ENCODE measurements at places on chromosomes 2 and 18. TPM values are rescaled to one million over a fixed set of nuclear protein-coding genes. Genes with fewer than 3 reads are reported as not detected.

DNA sequence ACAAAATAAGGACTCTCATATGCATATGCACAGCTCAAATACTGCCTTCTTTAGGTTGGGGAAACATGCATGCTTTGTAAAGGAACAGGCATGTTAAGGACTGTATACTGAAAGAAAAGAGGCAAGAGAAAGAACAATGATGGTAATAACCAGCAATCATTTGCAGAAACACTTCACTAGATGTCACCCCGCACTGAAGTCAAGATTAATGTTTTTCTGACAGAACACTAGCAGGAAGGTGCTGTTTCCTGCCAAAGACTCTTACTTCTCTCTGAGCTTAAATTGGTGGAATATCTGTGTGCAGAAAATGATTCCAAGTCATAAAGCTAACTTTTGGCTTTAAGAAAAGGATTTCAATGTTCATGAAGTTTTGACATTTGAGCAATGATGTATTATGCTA is 19.3 kb upstream of the CSRNP3 start:
- DNase-seq, result no peak

FEV gene
- not detected for total RNA-seq

- no peak for DNase-seq
Observed at GRCh38 chr2:15729709-15730544, 138.3 kb downstream of the DDX1 start.

DNA sequence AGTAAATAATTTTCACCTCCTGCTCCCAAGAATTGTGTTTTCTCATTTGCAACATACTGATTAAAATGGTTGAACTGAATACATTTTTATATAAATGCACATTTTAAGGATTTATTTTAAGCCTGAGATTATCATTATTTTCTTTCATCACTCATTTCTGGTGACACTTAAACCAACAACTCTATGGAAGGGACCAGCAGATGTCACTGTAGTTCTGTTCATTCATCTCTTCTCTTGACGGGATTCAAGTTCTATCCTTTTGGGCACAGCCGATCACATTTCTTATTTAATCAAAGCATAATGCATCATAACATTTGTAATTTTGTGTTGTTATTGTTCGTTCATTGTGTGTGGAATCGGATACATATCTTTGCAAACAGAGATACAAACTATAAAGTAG is 417.9 kb downstream of the HRH4 start:
- DNase-seq, result no peak

- DNase-seq, result no peak
Observed at GRCh38 chr2:206176901-206177300, 17.2 kb downstream of the EEF1B2 start.

ABCG8 gene
- total RNA-seq, result not detected

GRCh38 chr2:41180387-41180786 is 728.5 kb upstream of the SLC8A1 start:
- DNase-seq, result no peak

GRCh38 chr2:224909885-224910573 is 132.2 kb downstream of the DOCK10 start:
- no peak for DNase-seq

PJVK gene
- total RNA-seq, result 1.5 TPM

GRCh38 chr2:206354129-206354528 is 79.7 kb downstream of the ZDBF2 start:
- no peak for DNase-seq

ADGRF3 gene
- 7.4 TPM for total RNA-seq

DNA sequence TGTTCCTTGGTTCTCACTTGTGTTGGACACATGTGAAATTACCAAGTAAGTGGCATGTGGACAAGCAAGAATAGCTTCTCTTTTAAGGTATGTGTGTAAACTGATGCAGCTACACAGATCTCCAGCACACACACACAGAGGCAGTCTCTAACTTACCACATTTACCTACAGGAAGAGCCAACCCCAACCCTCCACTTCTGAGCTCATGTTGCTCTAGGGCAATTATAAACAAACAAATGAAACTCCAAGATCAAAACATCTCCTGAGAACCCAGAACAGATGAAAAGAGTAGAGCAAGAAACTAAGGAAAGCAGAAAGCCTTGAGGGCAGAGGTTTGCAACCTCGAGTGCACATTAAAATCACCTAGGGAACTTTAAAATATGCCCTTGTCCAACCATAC is 16.0 kb upstream of the TMEM37 start:
- no peak for DNase-seq

GRCh38 chr2:71721669-71722068 is 268.3 kb downstream of the DYSF start:
- no peak for DNase-seq

ORMDL1 gene
- 81.1 TPM for total RNA-seq

DNA sequence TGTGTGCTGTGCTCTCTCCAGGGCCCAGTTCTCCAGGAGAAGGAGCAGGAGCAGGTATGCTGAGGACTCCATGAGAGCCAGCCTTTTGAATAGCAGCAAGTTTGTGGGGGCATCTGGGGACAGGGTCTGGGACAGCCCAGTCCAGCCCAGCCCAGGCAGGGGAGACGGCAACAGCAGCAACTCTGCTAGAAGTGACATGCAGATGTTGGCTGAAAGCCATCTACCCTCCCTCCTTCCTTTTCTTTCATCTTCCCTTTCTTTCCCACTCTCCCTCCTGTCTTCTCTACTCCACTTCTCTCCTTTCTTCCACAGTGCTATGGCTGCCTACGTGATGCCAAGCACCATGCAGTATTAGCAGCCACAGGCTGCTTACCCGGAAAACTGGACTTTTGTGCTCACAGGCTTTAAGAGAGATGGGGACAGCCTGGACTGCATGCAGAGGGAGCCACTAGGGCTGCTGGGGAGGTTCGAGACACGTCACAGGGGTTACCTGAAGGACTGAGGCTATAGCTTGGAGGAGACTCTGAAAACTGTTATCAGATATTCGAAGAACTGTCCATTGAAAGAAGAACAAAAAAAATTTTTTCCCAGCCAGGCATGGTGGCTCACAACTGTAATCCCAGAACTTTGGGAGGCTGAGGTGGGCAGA is 23.8 kb upstream of the YWHAQ start:
- no peak for DNase-seq

DNA sequence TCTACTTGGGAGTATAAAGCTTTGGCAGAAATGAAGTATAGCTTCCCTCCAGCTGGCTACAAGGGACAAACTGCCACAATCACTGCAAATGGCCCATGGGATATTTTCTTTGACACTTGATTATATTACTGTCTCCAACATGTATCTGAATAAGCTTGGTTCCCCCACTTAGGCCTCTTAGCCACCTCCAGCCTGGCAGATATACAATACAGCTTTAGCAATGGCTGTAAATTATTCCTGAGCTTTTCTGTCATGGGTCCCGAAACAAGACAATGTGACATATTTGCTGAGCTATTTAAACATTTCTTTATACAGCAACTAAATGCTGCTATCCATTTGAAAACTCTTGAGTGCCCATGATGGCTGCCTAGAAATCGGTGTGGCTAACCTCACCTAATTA is 406.2 kb downstream of the SUCLG1 start:
- DNase-seq, result no peak

GRCh38 chr2:17995593-17995992 is 117.1 kb downstream of the KCNS3 start:
- DNase-seq, result no peak

DNA sequence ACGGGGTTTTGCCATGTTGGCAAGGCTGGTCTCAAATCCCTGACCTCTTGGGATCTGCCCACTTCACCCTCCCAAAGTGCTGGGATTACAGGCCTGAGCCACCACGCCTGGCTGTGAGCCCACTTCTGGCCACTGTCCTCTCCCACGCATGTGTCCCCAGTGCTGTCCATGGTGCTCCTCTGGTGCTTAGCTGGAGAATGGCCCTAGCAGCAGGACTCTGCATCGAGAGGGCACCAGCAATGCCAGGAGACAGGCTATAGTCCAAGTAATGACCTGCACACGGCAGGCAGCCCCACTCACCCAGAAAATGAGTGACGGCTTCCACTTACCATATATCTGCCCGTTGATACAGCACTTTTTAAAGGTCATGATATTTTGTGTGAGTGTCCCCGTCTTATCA is 66.3 kb upstream of the NARS1 start:
- no peak for DNase-seq

DNA sequence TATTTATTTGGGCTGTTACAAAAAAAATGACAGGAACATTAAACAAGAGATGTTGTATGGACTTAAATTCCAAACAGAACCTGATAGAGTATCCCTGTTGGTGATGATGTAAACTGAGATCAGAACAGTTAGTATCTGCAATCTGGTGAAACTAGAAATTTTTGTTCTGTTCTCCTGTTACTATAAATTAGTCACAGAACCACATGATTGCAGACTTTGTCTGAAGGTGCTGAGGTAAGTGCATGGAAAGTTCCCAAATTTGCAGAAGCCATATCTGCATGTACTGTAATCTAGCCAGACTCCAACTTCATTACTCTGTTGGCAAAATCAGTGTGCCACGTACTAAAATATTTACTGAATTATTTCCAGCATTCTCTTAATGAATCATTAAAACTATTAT is 516.3 kb upstream of the FSIP2 start:
- DNase-seq, result no peak

GRCh38 chr2:69517410-69517809 is 80.2 kb upstream of the NFU1 start:
- DNase-seq, result no peak

DNA sequence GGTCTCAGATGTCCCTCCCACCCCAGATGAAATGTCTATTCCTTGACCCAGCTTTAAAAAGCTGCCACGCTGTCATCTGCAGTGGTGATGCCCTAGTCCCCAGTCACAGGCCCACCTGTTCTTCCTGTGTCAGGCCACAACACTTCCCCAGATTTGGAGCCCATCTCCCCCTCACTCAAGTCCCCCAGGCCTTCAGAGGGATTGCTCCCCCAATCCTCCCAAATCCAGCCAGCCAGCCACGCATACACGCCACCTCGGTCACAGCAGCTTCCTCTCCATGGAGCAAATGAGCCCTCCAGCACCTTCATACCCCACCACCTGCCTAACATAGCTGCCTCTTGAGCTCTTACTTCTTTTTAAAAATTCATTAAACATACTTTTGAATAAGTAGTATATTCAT is 7.8 kb downstream of the ASTL start:
- DNase-seq, result no peak

IL1RL2 gene
- not detected for total RNA-seq

GRCh38 chr2:40740419-40740818 is 288.5 kb upstream of the SLC8A1 start:
- DNase-seq, result no peak

DNA sequence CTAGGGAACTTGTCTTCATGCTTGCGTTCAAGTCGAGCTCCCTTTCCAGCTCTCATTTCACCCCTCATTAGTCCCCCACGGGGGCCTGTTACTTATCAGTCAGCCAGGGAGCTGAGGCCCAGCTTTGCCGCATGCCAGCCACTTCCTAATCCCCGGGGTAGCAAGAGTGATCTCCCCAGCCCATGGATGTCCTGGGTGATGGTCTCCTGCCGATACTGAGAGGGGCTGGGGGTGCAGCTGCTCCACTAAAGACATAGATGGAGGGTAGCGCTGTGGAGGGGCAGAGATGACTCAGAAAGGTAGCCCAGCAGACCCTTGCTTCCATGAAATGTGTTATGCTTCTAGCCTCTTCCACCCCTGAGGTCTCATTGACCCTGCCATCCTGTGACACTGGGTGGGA is 314.0 kb upstream of the EPAS1 start:
- DNase-seq, result no peak

- peak; percentile 83 for DNase-seq
Observed at GRCh38 chr2:19474128-19474527, 115.7 kb upstream of the OSR1 start.

CLASP1 gene
- 52.7 TPM for total RNA-seq

DNA sequence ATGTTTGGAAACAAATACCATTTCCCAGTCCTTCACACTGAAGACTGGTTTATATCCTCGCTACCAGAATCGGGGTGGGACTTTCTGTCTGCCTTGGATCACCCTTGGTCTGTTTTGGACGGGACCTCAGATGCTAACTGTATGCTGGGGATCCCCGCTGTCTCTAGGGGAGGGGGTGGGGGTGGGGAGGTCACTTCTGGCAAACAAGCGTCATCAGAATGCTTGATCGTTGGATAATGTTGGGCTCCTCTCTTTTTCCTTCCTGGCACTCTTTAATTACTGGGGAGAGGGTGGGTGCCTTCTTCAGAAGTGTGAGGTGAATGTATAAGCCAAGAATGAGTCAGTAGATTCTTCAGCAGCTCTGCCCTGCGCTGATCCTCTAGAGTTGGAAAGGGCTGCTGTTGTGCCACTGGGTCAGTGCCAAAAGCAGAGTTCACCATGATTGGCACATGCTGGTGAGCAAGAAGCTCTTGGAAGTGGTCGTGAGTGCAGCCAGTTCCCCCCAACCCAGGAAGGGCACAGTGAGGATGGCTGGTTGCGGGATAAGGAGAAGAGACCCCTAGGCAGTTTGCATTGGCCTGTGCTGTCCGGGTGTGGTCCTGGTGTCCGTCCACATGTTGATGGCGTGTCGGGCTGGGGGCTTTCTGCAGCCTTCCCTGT is 32.2 kb downstream of the DGKD start:
- no peak for DNase-seq

GEN1 gene
- total RNA-seq, result 43.7 TPM

DNA sequence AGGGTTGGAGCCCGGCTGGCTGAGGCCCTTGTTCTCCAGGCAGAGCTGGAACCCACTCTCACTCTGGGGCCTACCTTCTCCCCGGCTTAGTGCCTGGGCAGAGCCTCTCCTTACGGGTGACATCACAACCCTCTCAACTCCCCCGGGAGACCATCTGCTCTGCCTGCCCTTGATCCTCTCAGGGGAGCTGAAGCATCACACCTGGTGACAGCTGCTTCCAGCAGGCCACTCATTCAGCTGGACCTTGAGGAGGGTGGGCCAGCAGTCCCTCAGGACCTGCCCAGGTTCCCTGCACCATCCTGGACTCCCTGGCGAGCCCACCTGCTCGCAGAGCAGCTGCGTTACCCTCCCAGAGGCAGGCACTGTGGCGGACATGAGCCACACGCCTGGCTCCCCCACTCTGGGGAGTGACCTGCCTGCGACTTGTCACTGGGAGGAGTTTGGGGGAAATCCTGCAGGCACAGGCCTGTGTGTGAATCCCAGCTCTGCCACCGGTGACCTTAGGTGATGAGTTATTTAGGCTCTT is 13.1 kb downstream of the HS6ST1 start:
- DNase-seq, result no peak

DNA sequence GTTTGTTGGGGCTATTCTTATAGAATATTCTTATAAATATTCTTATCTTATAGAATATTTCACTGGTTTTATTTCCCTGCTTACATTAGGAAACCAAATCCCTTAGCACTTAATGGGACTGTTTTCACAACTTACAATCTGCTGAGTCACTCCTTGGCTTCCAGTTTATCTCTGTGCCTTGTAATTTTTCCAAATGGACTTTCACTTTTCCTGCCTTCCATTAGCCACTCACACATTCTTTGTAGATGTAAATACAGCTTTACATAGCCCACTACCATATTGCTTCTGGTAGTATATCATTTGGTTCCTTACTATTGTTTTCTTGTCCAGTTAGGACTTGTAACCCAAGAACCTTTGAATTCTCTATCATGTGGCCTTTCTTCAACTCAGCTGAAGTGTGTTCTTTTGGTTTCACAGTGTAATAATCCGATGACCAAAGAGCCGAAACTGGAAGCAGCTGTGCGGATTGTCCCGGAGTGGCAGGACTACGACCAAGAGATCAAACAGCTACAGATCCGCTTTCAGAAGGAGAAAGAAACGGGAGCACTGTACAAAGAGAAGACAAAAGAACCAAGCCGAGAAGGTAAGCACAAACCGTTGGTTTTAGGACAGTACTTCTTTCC is 96.1 kb downstream of the UGGT1 start:
- DNase-seq, result no peak

- no peak for DNase-seq
Observed at GRCh38 chr2:95058989-95059641, 33.6 kb downstream of the MAL start.

TMEFF2 gene
- total RNA-seq, result not detected

GRCh38 chr2:189685540-189686229 is 11.2 kb downstream of the ANKAR start:
- no peak for DNase-seq
